ENCODE measurements at places on chromosomes 13 and 19.

DNA sequence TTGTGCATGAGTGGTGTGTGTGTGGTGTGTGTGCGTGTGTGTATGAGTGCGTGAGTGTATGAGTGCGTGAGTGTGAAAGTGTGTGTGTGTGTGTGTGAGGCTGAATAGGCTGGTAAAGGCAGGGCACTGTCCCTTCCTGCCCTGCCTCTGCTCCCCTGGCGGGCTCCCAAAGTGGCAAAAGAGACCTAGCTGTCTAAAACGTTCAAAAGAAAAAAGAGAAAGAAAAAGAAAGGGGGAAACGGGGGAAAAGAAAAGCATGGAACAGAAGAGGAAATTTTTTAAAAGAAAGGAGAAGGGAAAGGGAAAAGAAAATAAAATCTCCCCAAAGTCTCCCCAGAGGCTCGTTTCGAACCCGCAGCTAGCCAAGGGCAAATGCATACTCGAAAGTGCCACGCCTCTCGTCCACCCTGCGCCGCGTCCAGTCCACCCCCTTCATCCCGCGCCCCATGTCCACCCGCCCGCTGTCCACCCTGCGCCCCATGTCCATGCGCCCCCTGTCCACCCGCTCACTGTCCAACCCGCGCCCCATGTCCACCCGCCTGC lies 37.0 kb upstream of the FLT1 start:
- DNase-seq: no peak

DNA sequence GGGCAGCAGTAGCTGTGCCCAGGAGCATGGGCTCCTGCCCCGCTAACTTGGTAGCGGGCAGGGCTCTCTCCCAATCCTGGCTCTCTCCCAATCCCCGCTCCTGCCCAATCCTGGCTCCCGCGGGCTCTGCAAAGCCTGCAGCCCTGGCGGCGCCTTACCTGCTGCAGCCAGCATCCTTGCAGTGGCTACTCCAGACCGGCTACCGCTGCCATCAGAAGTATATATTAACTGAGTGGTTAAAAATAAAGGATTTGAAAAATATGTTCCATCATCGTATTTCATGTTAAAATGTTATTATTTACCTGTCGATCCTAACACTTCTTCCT lies 698.2 kb downstream of the SLITRK1 start:
- no peak for DNase-seq

GRCh38 chr19:478976-479375 lies 17.3 kb upstream of the MADCAM1 start:
- no peak for DNase-seq

- no peak for DNase-seq
Observed at GRCh38 chr19:1177322-1178114, 3.5 kb upstream of the SBNO2 start.

- DNase-seq: no peak
Observed at GRCh38 chr19:48806518-48806817, 4.4 kb downstream of the BCAT2 start.

DNA sequence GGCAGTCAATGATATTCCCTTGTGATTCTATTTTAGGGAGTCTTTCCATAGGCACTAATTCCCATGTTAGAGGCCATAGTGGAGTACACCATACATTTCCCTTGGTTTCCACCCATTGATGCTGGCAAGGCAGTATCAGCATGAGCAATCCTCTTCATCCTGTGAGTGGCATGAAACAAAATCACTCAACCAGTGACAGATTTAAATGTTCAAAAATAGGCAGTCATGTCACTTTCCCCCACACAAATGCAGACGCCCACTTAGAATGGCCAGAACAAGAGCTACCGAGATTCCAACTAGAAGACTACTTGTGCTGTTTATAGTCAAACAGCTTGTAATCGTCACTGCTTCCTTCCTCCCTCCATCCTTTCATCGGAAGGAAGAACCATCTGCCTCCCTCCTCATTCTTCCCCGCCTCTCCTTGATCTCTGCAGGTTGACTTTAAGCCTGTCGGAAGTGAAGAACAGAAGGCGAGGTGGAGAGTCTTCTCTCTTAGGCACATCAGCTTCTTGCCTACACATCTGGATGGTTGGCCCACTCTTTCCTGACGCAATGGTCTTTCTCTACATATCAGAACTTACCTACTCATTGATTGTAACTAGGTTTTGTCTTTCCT lies 22.6 kb downstream of the RASL11A start:
- no peak for DNase-seq

DNA sequence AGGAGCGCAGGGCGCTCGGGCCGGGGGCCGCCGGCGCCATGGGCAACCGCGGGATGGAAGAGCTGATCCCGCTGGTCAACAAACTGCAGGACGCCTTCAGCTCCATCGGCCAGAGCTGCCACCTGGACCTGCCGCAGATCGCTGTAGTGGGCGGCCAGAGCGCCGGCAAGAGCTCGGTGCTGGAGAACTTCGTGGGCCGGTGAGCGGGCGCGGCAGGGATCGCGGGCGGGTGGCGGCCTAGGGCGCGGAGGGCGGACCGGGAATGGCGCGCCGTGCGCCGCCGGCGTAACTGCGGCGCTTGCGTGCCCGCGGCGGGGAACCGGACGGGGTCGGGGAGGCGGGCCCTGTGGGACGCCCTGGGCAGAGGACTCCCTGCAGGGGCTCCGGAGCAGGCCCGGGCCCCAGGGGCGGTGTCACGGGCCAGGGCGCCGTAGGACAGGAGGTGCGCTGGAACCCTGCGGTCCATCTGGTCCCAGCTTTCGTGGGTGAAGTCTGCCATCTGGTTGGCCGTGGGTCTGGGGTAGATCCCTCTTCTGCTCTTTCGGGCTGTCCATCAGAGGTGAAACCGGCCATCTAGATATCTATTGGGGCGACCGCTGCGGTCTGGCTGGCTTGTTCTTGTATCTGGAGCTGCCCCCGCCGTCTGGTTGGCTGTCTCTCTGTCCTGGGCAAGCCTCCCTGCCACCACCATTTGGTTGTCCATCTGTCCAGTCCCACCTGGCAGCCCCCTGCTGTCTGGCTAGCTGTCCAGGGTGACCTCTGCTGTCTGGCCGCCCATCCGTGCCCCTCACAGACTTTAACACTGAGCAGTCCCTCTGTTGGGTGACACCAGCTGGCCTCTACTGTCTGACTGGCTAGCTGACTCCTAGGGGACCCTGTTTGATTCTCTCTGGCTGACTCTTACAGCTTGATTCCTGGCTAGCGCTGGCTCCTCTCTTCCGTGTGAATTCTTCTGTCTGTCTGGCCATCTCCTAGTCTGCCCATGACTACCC lies 622 bp downstream of the DNM2 start:
- no peak for DNase-seq

- DNase-seq: no peak
Observed at GRCh38 chr13:113114511-113115362, 7.9 kb upstream of the F10 start.

- no peak for DNase-seq
Observed at GRCh38 chr19:3039641-3040077, 10.6 kb upstream of the TLE2 start.

DNA sequence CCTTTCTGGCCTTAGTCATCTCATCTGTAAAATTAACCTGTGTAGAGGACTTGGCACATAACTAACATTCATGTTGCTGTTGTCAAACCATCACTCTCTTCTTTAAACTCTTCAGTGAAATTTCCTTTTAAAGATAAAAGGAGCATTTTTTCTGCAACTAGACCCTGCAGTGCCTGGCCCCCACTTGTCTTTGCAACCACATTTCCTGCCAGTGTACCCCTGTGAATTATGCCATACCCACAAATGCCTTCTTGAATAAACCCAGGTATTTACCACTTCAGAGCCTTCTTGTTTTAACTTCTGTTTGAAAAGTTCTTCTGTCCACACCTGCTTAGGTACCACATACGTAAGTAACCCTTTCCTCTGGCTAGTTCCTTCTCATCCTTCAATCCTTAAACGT lies 118.8 kb downstream of the CDK8 start:
- DNase-seq: no peak

DNA sequence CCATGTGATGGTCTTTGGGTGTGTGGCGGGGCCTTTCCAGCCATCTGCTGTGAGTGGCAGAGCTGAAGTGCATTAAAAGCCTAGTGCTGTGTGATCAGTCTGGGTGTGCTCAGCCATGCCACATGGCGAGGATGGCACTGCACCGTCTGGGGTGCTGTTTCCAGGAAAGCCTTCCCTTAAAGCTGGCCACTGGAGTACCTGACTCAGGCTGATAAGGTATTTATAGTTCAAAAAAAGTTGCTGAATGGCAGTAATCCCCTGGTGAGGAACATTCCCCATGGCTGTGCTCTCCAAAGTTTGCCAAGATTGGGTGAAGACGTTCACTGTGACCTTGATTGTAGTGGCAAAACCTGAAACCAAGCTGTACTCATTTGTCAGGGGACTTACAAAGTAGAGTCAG lies 6.0 kb downstream of the GPI start:
- DNase-seq: no peak

DNA sequence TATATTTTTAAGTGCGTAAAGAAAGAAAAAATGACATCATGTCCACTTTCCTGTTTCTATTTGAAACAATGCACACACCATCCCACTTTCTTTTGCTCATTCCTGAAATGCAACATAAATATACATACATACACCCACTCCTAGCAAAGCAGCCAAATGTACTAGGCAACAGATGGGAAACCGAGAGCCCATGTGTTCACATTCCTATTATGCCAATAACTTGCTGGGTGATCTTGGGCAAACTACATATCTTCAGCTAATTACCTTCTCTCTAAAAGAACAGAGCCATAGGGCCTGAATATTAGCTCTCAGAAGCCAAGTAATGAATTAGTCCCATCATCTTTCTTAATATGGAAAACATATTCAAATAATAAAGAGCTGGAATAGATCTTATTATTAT lies 610.6 kb upstream of the ATXN8OS start:
- DNase-seq: peak; percentile 49

DNA sequence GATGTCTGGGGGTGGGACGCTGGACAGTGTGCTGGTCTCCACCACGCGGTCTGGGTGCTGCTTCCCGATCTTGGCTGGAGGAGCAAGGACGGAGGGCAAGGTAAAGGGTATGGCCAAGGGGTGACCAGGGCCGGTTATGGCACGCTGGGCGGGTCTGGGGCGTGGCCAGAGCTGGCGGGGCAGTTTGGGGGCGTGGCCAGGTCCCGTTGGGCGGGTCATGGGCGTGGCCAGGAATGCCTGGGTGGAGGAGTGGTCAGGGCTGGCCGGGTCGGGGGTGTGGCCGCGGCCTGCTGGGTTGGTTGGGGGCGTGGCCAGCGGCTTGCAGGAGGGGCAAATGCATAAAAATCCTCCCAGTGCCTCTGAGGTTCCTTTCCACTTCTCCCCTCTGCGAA lies 19.2 kb downstream of the GPX4 start:
- DNase-seq: no peak

GRCh38 chr13:46374710-46375109 lies 12.3 kb downstream of the RUBCNL start:
- DNase-seq: no peak

GRCh38 chr19:36093146-36093662 lies 17.7 kb upstream of the OVOL3 start:
- DNase-seq: no peak

Data from NCI-H524 treated with DMSO at 0.1 percent for 48 hours (cell line).